ENCODE measurements at places on chromosomes 2 and 18. TPM values are rescaled to one million over a fixed set of nuclear protein-coding genes. Genes with fewer than 3 reads are reported as not detected.

Gene FHOD3
- total RNA-seq: 2.9 TPM

Gene ZDBF2
- total RNA-seq: 3.5 TPM

Gene PROKR1
- total RNA-seq: not detected

Gene MAP3K19
- not detected for total RNA-seq

Gene DNAH7
- under 0.01 TPM for total RNA-seq

Gene PLEKHB2
- 54.5 TPM for total RNA-seq

Gene ANKRD30B
- total RNA-seq: not detected

Gene UPP2
- not detected for total RNA-seq

Gene SLC38A11
- total RNA-seq: not detected

Gene UNC80
- not detected for total RNA-seq

Gene MAL
- total RNA-seq: not detected

Gene C18orf54
- total RNA-seq: 3.7 TPM

Gene SCTR
- total RNA-seq: not detected

Gene NOL4
- total RNA-seq: not detected

Gene CRYGD
- total RNA-seq: not detected

Gene PHOSPHO2
- total RNA-seq: 1.7 TPM

Gene OR6B2
- total RNA-seq: not detected

Gene SLC40A1
- 1.7 TPM for total RNA-seq

Gene TUBA3E
- total RNA-seq: not detected

All from bronchus fibroblast of lung (primary cell).